ENCODE measurements at places on chromosomes 3 and 15.

- DNase-seq: no peak
Observed at GRCh38 chr3:113523241-113523640, 8.3 kb upstream of the SPICE1 start.

DNA sequence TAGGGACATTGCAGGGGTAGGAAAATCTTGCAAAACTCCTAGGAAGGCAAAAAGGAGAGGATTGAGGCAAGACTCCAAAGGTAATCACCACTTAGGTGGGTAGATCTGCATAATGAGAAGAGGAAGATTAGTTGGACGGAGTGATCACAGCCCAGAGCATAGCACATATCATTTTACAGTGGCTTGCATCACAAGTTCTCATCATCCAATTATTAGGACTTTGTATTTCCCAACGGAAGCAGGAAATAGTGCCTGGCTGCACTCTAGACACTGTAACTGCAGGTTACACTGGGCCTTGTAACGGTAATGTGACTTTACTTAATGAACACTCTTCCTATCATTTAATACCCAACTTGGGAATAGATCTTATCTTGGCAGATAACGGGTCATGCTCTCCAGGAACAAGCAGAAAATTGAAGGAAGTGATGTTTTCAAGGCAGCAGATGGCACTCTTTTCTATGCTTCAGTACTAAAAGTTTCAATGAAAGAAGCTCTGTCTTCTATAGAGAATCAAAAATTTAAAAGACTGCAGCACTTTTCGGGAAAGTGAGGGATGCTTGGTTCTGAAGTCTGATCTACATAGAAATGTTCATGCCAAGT lies 101.9 kb upstream of the KCNMB2 start:
- DNase-seq: peak; percentile 23

- DNase-seq: no peak
Observed at GRCh38 chr15:71549091-71549490, 261.3 kb upstream of the NR2E3 start.

- DNase-seq: no peak
Observed at GRCh38 chr3:170154569-170155143, 26.9 kb downstream of the PHC3 start.

- no peak for DNase-seq
Observed at GRCh38 chr3:25483456-25483855, 55.4 kb downstream of the RARB start.

DNA sequence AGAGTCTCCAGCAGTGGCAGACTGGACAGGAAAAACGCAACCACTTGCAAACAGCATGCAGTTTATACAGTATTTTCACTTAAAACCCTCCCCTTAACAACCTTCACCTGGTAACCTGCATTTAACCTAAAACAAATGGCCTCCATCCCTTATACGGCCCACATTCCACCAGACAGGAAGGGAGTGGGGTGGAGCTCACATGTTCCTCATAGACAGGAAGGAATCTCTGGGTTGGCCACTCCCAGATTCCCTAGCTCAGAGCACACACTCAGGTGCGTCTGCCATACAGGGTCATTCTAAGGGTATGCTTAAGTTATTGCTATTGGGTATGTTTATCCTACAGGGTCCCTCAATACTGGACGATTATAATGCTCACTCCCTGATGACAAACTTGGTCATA lies 16.8 kb upstream of the ABHD2 start:
- DNase-seq: no peak

DNA sequence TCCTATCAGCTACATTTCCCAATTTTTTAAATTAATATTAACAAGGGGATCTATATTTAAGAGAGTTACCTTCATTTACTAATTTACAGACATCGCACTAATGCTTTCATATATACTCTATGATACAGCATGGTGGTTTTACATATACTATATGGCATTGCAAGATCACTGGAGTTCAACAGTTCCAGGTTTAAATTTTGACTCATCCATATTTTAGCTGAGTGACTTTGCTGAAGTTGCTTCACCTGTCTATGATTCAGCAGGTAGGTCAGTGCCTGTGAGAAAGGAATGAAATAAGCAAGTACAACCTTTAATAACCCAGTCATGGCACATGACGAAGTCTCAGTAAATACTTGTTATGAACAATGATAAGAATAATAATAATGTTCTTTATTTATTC lies 211.1 kb downstream of the P3H2 start:
- DNase-seq: no peak

- DNase-seq: no peak
Observed at GRCh38 chr3:149541091-149541491, 66.6 kb downstream of the TM4SF4 start.

- no peak for DNase-seq
Observed at GRCh38 chr15:81021321-81021720, 20.6 kb downstream of the TLNRD1 start.

GRCh38 chr3:132786890-132787289 lies 64.7 kb upstream of the NPHP3 start:
- DNase-seq: no peak

DNA sequence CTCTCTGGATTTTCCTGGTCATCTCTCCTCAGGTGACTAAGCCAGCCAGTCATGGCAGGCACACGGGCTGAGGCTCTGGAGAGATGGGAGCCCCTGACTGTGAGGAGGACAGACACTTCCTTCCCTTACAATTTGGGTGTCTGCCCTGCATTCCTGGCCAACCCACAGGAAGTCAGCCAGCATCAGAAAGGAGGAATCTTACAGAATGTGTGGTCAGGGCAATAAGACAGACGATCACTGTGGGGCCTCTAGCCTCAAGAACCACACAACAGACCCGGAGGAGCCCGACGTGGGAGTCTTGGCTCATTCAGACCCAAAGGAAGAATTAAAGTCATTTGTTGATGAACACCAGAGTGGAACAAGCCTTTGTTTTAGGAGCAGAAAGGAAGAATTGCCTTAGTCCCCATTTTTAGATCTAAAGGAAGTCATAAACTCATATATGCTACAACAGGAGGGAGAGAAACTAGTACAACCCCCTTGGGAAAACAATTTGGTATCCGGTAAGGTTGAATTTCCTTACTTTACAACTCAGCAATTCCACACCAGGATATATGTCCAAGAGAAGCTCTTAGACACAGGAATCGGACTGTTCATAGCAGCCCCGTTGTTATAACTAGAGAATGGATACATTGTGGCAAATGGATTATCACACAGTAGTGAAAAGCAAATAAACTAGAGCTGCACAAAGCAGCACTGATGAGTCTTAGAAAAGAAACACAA lies 62.2 kb downstream of the ABTB1 start:
- DNase-seq: peak; percentile 98

GRCh38 chr3:193788189-193788991 lies 195.4 kb downstream of the OPA1 start:
- DNase-seq: peak; percentile 66

DNA sequence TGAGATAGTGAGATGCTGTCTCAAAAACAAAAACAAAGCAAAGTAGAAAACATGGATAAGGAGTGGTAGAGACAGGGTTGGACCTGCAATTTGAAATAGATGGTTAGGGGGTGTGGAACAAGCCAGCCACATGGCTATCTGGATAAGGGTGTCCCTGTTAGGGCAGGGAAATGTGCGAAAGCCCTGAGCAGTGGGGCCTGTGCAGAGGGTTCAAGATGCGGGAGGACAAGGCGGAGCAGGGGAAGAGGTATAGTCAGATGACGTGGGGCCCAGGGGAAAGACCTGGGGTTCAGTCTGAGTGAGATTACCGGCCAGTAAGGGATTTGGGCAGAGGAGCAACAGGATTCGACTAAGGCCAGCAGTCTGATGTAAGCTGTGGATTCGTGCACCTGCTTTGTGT lies 18.4 kb upstream of the NR2E3 start:
- no peak for DNase-seq

DNA sequence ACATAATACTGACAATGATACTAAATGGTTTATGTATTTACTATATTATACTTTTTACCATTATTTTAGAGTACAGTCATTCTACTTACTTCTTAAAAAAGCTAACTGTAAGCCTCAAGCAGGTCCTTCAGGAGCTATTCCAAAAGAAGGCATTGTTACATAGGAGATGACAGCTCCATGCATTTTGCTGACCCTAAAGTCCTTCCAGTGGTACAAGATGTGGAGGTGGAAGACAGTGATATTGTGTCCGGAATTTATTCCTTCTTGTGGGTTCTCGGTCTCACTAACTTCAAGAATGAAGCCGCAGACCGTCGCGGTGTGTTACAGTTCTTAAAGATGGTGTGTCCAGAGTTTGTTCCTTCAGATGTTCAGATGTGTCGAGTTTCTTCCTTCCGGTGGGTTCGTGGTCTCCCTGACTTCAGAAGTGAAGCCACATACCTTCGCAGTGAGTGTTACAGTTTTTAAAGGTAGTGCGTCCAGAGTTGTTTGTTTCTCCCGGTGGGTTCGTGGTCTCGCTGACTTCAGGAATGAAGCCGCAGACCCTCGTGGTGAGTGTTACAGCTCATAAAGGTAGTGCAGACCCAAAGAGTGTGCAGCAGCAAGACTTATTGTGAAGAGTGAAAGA lies 20.9 kb downstream of the AVEN start:
- DNase-seq: no peak

DNA sequence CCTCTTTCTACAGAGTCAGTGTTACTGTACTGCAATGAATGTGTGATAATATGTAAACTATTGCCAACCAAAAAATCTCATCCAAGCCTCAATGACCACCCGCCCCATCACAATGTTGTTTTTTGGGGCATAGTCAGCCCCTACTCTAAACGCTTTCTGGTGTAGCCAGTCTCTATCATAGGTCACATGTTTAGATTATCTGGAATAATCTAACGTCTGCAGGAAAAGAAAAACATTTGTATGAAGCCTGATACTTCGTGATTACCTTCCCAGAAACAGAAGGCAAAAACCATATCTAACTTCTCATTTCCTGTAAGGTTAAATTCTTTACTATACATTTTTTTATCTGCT lies 1331.8 kb upstream of the GBE1 start:
- DNase-seq: no peak

DNA sequence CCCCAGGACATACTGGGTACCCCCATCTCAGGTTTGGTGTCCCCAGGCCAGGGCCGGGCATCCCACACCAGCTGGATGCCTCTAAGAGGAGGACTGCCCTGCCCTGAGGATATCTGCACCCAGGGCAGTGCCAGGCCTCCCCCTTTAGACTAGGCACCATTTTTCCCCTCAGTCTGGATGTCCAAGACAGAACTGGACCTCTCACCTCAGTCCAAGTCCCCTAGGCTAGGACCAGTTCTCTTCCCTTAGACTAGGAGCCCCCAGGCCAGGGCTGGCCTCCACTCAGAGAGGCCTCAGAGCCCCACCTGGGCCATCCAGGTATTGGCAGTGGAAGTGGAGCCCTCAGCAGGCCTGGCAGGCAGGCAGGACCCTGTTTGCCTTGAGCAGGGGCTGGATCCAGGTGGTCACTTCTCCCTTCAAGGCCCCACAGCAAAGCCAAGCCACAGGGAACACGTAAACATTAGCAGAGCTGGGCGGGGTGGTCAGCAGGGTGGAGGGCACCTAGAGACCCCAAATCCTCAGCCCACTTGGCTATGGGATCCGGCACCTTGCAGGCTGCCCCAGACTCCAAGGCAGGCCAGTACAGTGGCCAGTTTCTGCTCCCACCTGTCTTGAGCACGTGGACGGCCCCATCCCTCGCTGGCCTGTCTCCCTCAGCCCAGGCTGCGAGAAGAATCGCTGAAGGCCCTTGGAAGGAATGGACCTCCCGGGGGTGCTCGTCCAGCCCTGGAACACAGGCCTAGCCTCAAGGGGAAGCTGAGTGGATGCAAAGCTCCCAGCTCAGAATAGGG lies 28.3 kb downstream of the PTH1R start:
- DNase-seq: no peak

DNA sequence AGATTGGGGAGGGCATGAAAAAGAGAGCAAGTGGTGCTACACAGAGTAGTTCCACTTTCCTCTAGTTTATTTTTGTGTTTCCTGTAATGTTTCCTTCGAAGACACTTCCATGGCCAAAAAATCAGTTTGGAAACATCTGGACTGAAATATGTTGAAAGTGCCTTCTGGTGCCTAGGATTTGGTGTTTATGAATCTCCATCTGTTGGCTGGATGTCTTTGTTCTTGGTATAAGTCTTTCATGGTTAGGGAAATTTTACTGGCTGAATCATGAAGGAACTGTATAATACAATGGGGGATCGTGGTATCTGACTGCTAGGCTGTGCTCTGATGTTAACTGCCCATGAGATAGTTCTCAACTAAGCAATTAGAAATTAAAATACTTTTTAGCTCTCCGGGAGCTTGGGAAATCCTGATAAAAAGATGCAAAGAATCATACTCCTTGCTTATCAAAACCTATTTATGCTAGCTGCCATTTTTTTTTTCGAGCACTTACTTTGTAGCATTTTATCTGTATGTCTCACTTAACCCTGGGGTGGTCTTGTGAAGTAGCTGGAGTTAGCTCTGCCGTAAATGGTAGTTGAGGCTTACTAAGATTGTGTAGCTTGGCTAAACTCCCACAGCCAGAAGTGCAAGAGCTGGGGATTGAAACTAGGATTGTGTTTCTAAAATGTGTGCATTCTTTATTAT lies 21.9 kb downstream of the AKAP13 start:
- no peak for DNase-seq

DNA sequence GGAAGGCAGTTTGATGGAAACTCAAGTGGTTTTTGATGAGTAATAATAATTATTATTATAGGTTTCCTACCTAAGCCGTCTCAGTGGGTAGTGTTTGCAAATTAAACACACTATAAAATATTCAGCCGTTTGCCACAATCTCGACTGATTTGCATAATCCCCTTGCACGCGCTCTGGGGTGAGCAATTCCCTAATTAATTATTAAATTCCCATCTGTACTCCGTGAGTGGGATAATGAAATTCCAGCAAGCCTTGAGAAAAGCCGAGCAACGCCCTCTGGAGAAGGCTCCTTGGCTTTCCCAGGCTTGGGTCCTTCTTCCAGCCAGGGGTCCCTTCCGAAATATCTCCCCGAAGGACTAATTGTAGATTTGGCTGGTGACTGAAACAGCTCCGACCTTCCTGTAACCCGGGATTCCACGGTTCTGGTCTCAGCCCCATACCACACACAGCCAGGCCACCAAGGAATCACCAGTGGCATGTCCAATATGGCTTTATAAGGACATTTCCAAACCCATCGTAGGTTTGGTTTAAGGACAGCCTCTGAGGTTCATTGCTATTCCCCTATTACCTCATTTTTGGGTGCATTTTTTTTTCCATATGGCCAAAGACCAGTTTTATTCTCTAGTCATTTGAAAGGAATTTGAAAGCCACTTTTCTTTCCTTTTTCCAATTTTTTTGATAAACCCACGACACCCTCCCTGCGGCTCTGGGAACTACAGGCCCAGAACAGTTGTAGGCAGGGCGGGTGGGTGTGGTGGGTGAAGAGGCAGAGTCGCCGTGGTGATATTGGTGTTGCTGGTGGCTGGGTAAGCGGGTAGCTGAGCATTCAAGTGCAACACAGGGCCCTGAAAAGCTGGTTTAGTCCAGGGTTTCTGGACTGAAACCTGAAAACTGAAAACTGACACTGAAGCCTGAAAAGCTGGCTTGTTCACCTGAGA lies 33.2 kb upstream of the RGMA start:
- DNase-seq: no peak

GRCh38 chr15:45150481-45150880 lies 20.7 kb downstream of the DUOX1 start:
- no peak for DNase-seq

- no peak for DNase-seq
Observed at GRCh38 chr15:36185845-36186244, 393.6 kb upstream of the CDIN1 start.

GRCh38 chr3:414063-414462 lies 217.5 kb downstream of the CHL1 start:
- DNase-seq: peak; percentile 7

Data from H4 (cell line).